ENCODE measurements at places on chromosomes 5 and 9.

- DNase-seq: no peak
Measured at GRCh38 chr9:120696551-120697230, 17.6 kb downstream of the MEGF9 start.

DNA sequence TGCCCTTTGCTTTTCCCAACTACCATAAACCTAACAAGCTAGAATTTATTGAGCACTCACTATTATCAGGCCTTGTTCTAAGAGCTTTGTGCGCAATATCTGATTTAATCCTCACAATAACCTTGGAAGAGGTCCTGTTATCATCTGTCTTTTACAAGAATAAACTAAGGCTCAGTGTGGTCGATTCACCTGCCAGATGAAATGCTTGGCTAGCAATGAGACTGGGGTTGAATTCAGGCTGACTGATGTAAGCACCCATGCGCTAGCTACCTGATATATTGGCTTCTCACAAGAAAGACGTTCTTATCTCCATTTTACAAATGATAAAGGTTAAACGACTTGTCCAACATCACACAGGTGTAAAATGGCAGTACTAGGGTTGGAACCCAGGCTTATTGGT is 37.4 kb downstream of the FAT2 start:
- no peak for DNase-seq

DNA sequence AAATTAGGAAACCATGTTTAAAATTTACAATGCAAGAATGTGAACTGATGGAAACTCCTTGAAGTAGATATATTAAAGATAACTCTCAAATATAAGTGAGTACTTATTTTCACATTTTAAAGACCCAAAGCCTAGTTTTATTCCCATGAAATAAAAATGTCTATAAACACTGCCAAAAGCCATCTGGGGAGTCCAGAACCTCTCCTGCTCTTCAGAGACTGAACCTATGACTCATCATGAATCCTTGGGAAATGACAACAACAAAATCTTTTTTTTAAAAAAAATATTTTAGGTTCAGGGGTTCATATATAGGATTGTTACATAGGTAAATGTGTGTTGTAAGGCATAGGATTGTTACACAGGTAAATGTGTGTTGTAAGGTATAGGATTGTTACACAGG is 33.8 kb upstream of the FYB1 start:
- DNase-seq: no peak

DNA sequence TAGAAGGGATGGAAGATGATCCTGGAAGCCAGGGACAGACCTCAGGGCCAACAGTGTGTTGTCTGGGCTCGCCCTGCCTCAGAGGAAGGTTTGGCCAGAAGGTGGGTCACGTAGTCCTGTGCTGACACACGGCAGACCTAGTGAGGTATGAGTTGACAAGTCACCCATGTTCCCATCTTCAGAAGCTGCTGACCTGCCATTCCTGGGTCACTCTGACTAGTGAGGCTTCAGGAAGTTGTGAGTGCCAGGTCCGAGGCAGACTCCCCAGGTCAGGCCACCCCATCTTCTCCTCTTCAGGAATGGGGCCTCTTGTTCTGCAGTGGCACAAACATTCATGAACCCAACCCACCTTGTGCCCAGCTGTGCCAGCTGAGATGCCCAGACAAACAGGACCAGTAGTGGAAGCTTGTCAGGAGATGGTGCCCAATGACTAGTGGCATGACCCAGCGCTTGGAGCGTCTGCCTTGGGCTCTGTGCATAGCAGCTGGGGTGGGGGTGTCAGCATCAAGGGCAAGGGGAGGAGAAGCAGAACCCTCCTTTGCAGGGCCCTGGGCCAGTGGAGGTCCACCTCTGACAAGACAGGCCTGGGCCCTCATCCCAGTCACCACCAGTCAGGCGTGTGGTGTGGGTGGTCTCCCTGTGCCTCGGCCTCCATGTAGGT is 16.8 kb upstream of the ANGPTL2 start:
- peak; percentile 27 for DNase-seq

GRCh38 chr5:129904102-129904666 is at the start of gene CHSY3:
CHSY3 (plus strand) TSS chr5:129904465.
- DNase-seq: peak; percentile 87

- DNase-seq: no peak
Measured at GRCh38 chr5:129125819-129126218, 31.3 kb downstream of the ISOC1 start.

- no peak for DNase-seq
Measured at GRCh38 chr5:147417135-147417813, 92.6 kb downstream of the DPYSL3 start.

GRCh38 chr9:105401651-105402050 is 46.2 kb upstream of the FSD1L start:
- no peak for DNase-seq

GRCh38 chr5:117191251-117191650 is 616.6 kb upstream of the SEMA6A start:
- DNase-seq: no peak

DNA sequence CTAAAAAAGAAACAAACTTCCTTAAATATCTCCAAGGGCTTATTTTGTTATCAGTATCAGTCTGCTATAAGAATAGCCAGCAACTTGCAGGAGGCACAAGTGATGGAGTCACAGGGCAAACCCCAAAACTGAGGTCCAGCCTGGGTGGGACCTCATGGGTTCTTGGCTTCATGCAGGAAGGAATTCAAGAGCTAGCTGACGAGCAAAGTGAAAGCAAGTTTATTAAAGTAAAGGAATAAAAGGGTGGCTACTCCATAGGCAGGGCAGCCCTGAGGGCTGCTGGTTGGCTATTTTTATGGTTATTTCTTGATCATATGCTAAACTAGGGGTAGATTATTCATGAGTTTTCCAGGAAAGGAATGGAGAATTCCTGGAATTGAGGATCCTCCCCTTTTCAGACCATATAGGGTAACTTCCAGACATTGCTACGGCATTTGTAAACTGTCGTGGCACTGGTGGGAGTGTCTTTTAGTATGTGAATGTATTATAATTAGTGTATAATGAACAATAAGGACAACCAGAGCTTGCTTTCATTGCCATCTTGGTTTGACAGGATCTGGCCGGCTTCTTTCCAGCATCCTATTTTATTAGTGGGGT is 231.9 kb downstream of the ADAMTSL1 start:
- no peak for DNase-seq

DNA sequence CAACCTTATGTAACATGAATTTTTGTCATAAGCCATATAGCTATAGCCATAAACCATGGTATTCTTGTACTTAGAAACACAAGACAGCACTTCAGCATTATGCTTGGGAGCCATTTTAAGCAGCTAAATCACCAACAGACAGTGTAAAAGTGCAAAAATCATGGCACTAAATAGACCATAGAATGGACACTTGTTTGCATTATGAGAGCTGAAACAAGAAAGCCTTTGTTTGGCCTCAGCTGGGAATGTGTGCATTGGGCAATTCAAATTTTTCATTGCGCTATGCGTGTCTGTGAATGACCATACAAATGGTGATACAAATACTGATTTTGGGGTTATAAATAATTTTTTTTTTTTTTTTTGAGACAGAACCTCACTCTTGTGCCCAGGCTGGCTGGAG is 23.7 kb downstream of the KDM4C start:
- DNase-seq: no peak

DNA sequence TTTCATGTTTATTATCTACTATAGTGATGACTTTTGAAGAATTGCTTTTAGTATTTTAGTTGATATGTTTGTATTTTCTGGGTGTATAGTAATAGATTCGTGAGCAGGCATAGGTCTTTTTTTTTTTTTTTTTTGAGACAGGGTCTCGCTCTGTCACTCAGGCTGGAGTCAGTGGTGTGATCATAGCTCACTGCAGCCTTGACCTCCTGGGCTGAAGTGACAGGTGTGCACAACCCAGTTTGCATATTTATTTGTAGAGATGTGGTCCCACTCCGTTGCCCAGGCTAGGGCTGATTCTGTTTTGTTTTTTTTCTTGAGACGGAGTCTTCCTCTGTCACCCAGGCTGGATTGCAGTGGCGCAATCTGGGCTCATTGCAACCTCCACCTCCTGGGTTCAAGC is 11.9 kb downstream of the ERBIN start:
- DNase-seq: no peak

DNA sequence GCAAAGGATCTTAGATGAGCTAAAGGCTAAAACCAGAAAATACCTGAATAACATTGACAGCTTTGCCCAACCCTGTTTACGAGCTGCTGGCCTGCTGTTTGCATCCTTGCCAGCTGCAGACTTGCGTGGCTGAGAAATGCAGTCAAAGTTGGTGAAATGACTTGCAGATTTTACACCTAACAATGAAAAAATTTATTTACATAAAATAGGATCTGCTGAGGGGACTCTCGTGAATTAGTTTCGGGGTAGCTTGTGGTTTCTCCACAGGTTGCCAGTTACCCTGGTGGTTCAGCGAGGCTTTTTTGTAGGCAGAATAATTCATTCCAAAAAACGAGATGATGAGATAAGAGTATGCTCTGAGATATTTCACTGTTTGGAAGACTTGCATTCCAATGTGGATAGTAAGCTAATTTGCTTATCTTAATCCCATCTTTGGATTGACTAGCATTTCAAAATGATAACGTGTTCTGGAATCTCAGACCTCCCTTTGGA is 65.7 kb upstream of the FANCC start:
- no peak for DNase-seq

DNA sequence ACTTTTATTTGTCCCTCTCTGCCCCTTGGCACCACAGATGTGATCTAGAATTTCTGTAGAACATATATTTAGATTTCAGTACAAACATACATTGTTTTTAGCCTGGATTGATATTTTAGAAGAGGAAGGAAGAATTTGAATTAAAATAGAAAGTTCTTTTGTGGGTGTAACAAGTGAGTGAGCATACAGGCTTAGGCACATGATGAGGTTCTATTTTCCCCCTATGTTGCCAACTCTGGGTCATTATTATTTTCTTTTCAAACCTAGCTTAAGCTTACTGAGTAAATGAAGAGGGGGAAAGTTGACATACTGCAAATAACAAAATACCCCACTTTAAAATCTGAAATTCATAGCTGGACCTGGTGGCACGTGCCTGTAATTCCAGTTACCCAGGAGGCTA is 102.9 kb downstream of the GCNT1 start:
- no peak for DNase-seq

GRCh38 chr5:177366528-177367322 is 9.0 kb downstream of the RGS14 start:
- DNase-seq: peak; percentile 94

GRCh38 chr5:167578977-167579692 is 712.3 kb upstream of the WWC1 start:
- DNase-seq: no peak

GRCh38 chr5:42015681-42016080 is 90.6 kb downstream of the FBXO4 start:
- no peak for DNase-seq

DNA sequence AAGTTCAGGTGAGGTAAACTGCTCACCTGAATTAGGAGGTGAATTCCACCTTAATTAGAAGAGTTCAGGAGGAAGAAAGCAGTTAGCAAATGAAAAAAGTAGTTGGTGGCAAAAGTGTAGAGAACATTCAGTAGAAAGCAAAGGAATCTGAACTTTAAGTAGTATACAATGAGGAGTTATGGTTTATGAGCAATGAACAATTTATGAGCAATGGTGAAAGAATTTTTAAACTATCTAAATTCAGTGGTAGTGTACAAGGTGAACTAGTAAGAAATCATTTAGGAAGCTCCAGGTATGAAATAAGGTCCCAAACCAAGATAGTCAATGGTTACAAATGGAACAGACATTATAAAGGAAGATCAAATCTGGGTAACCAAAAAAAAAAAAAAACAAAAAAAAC is 3.1 kb downstream of the CETN3 start:
- no peak for DNase-seq

DNA sequence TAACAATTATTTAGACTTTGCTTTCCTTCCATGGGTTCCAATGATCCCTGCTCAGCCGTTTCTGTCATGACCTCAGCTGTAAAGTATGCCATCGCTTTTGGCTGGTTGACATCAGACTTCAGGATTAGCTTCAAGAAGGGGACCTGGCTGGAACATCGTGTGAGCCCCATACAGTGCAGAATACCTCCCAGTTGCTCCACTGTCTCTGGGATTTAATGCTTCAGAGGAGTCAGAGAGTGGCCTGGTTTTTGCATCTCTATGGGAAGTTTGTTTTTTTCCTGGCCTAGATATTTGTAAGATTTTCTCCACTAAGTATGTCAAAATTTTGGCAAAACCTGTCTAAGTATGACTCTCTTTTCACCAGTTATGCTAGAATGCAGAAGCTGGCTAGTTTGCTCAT is 216.9 kb downstream of the GABBR2 start:
- no peak for DNase-seq

GRCh38 chr5:6556089-6556801 is 76.6 kb downstream of the NSUN2 start:
- DNase-seq: peak; percentile 23

- DNase-seq: no peak
Measured at GRCh38 chr5:141898448-141899049, 20.3 kb upstream of the PCDH1 start.

DNA sequence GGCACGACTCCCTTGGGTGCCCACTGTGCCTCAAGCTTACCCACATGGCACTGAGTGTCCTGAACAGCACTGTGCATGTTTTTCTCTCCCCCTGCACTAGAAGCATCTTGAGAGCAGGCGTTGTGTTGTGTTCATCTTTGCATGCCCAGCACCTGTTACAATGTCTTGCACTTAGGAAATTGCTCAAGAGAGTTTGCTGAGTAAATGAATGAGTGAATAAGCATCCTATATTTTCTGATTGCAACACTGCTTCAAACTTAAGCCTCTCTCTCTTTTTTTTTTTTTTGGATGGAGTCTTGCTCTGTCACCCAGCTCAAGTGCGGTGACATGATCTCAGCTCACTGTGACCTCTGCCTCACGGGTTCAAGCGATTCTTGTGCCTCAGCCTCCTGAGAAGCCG is 94.5 kb downstream of the LMNB1 start:
- DNase-seq: no peak

GRCh38 chr9:70136632-70137031 is 93.0 kb downstream of the MAMDC2 start:
- DNase-seq: no peak

- DNase-seq: no peak
Measured at GRCh38 chr5:135450336-135450735, 1.8 kb downstream of the TIFAB start.

DNA sequence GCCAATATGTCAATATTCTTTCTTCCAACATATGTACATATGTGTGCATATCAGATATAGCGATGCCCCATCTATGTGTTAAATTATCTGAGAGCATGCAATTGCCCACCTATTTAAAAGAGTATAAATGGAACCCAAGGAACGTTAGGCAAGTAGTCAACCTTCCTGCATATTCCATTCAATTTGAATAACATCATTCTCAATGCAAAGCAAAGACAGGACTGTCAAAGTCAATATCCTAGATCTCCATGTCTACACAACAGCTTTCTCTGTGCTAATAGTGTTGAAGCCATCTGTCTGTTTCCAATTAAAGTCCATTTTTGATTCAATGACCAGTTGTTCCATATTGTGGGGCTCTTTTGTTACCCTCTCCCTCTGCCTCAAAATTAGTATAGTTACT is 85.3 kb upstream of the COX7C start:
- DNase-seq: no peak

- no peak for DNase-seq
Measured at GRCh38 chr5:62902126-62902525, 323.5 kb downstream of the LRRC70 start.

- no peak for DNase-seq
Measured at GRCh38 chr9:27485158-27485557, 38.9 kb upstream of the IFNK start.

GRCh38 chr9:92138157-92138959 is 23.1 kb upstream of the SPTLC1 start:
- peak; percentile 92 for DNase-seq

- no peak for DNase-seq
Measured at GRCh38 chr5:74186356-74187315, 453.9 kb downstream of the ENC1 start.
